Jurkat, Clone E6-1 (cell line): ENCODE measurements at places on chromosomes 3 and 15.
A peak's percentile ranks its signal among the peaks of the same experiment; 100 is the strongest.

GRCh38 chr15:81315452-81316175 lies 8.3 kb downstream of the STARD5 start:
- DNase-seq, result no peak

DNA sequence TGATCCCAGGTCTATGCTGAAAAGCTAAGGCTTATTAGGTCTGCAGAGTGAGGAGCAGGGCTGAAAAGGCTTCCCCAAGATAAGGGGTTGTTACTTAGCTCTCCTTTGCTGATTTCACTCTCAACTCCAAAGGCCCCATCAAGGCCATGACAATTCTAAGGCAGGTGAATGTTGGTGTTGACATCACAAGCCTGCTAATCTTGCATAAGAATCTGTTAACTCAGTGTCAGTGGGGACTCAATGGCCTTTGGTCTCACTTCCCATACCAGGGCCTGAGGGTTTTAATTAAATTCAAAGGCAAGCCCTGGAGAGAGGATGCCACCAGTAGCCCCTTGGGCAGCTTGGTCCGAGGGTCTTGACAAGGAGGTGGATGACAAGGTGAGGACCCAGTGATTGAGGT lies 9.4 kb upstream of the ALAS1 start:
- DNase-seq, result no peak

GRCh38 chr15:47644722-47645121 lies 72.6 kb upstream of the SEMA6D start:
- DNase-seq, result peak; percentile 15

- no peak for DNase-seq
Observed at GRCh38 chr15:72902919-72903260, 119.3 kb upstream of the ADPGK start.

DNA sequence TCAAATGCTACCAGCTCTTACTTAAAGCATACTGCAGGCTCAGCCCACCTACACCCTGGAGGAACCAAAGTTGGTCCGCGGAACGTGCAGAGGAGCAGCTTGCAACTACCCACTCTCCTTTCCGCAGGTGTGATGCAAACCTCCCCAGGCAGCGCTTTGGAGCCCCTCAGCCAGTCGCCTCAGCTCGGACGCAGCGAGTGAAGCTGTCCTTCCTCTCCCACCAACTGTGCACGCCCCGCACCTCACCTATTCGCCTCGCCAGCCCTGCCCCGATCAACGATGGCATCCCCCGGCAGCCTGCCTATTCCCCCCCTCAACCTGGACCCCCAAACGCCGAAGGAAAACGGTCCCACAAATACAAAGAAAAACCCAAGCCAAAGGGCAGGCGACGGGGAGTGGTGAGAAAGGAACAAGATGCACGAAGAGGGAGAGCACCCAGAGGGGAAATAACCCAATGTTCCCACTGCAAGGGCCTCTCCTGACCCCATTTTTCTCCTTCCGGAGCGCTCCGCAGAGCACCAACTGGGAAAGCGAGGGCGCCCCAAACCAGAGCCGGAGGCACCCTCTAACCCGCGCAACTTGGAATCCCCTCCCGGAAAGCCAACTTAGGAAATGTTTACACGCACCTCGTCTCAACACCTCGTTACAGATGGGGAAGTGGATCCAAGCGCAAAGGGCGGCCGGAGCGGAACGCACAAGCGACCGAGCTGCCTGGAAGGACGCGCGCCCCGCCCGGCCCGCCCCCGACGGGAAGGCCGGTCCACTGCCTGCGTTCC lies 665 bp downstream of the GLB1 start:
- DNase-seq, result no peak

GRCh38 chr3:156808025-156808424 lies 18.1 kb upstream of the LEKR1 start:
- DNase-seq, result no peak

GRCh38 chr3:129586746-129587430 lies 19.6 kb downstream of the PLXND1 start:
- no peak for DNase-seq

DNA sequence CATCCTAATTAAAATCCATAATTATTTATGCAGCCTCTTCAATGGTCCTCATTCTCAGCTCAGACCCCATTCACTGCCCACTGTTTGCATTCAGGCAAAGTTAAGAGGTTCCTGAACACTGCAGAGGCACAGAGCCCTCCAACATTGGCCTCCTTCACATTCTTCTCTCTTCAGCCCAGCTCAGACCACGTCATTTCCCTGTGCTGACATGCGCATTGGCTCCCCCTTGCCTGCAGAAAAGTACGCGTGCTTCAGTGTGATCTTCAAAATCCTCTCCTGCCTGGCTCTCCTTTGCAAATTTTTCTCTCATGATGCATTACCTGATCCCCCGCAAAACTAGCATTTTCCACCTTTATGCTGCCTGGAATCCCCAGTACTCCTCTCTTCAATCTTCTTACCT lies 552.3 kb downstream of the NTRK3 start:
- DNase-seq, result no peak

DNA sequence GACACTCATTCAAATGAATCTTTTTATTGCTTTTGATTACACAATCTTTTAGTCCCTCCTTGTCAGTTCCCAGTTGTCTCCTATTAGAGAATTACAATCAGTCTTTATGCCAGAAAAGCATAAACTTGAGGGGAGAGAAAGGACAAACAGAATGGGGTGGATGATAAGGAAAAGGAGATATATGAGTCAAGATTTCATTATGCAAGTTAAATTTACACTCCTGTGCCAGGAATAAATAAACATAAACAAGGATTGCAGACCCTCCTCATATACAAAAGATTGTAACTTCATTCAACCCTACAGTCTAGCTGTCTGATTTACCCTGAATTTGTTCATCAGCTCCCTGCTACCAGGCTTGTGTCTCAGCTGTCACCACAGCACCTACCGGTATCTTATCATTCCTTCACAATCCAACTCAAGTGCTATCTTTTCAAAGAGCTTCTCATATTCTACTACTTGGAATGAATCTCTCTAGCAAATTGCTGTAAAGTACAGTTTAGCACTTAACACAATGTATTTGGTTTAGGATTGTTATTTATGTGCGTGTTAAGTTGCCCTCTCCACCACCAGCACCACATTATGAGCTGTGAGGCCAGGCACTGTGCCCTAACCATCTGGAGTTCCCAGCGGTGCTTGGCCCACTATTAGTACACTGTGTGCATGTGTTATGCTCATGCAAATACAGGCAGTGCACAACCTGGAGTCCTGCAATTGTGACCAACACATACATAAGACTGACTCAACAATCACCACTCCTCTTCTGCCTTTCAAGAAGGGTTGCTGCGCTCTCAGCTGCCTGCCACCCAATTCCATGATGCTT lies 504.1 kb downstream of the TBL1XR1 start:
- no peak for DNase-seq

DNA sequence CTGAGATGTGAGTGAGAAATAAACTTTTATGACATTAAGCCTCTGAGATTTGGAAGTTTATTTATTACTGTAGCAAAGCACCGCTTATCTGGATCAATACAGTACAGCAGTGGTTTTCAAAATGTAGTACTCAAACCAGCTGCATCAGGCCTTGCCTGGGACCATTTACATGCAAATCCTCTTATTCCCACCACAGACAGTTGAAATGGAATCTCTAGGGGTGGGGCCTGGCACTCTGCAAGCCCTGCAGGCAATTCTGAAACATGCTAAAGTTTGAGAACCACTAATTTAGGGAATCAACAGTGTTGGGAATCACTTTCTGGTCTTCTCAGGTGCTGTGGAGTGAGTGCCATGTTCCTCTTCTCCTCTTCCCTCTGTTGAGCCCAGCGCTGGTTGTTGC lies 77.8 kb upstream of the TAMM41 start:
- DNase-seq, result no peak

DNA sequence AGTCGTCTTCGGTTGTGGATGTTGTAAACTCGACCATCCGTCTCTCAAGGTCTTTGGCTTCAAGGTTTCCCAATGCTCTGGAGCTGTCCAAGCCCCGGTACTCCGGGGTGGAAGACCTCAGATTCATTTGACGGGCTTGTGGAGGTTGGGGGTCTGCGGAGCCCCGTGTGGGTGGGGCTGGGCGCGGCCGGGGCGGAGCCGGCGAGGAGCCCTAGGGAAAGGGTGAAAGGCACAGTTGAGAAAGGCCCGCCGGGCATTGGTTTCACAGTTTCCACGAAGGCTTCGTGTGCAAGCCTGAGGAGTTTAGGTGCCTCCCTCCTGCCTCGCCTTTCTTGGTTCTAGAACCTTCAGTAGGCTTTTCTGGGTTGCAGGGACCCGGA lies 360 bp upstream of the MGA start:
- no peak for DNase-seq

DNA sequence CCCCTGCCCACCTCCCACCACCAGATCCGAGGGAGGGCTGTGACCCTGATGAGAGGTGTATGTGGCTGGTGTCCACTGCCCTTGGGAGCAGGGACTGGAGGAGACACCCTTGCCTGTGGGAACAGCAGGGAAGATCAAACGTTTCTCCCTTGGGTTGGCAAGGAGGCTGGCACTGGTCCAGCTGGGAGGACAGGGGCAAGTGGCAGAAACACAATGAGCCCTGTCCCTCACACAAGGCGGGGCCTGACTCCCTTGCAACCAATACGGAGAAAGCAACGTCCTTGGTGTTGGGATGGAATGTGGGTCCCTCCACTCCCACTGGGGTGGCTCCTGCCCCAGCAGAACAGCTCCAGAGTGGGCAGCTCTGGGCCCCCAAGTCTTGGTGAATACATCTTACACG lies 5.2 kb downstream of the HYAL2 start:
- DNase-seq, result no peak

DNA sequence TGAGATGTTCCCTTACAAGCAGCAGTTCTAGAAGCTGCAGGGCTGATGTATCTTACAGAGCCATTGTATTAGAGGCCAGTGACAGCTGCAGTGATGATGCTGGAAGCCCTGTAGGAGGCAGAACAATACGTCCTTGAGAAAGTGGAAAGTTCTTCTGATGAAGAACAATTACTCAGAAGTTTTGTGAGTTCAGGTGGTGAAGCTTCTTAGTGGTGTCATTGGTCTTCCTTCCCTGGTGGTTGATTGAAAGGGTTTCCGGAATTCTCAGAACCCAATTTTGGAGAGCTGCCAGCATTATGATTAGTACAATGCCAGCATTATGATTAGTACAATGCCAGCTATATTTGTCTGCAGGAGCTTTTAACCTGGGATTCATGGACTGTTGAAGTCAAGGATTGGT lies 356.4 kb downstream of the MFSD1 start:
- DNase-seq, result no peak
